ENCODE measurements at places on chromosomes 4 and X. TPM values are rescaled to one million over a fixed set of nuclear protein-coding genes. Genes with fewer than 3 reads are reported as not detected.

NUP62CL gene
- total RNA-seq: 3.9 TPM

SATL1 gene
- not detected for total RNA-seq

- peak; percentile 32 for DNase-seq
Measured at GRCh38 chrX:154308108-154308946, 12.7 kb downstream of the TKTL1 start.

- peak; percentile 39 for DNase-seq
Measured at GRCh38 chr4:155539746-155540145, 126.9 kb upstream of the GUCY1A1 start.

DNA sequence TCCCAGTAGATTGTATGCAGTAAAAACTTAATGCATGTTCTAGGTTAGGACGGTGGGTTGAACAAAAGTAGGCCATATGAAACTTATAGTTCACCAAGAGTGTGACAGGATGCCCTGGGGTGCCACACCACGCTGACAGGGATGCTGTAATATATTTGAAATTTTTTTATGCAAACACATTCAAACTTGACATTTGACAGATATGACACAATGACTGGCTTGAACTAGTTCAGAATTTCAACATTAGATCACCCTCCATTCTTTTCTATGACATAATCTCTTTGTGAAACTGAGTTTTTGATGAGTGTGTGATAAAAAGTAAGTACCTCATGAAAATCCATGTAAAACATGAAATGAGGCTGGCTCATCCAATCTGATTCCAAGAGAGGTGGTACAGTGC, 198.4 kb downstream of the PALLD start:
- peak; percentile 82 for DNase-seq

- peak; percentile 47 for DNase-seq
Measured at GRCh38 chrX:81120936-81121371, 80.8 kb downstream of the HMGN5 start.

DNA sequence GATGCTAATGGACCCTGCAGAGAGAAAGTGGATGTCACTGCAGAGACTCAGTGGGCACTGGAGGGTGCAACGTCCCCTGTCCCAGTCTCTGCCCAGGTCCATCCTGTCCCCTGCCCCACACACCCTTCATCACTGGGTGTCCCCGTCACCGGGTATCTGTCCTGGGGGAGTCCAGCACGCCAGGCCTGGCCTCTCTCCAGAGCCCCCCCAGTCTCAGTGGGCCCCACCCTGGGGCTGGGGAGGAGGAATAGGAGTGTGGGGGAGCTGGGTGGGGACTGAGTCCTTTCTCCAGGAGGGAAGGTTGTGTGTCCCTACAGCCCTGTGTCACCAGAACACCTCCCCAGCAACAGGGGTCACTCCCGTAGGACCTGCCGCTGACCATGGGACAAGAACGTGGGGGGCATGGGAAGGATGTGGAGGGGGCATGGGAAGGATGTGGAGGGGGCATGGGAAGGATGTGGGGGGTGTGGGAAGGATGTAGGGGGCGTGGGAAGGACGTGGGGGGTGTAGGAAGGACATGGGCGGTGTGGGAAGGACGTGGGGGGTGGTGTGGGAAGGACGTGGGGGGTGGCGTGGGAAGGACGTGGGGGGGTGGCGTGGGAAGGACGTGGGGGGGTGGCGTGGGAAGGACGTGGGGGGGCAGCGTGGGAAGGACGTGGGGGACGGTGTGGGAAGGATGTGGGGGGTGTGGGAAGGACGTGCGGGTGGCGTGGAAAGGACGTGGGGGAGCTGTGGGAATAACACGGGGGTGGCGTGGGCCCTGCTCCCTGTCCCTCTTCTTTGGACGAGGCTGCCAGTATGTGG, 21.0 kb upstream of the SPON2 start:
- DNase-seq: no peak

GRCh38 chr4:107619066-107619465, 101.0 kb downstream of the PAPSS1 start:
- DNase-seq: no peak

Data from bronchial epithelial cell (primary cell).